ENCODE measurements at places on chromosomes 7 and 10.

DNA sequence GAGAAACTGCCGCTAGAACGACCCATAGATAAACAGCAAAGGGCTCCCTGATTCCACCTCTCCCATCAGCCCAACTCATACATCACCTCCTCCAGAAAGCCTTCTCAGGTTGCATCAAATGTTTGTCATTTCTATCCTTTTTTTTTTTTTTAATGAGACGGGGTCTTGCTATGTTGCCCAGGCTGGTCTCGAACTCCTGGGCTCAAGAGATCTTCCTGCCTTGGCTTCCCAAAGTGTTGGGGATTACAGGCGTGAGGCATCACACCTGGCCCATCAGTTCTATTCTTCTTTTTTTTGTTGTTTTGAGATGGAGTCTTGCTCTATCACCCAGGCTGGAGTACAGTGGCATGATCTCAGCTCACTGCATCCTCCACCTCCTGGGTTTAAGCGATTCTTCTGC, 7.0 kb downstream of the SPACDR start:
- DNase-seq: no peak

DNA sequence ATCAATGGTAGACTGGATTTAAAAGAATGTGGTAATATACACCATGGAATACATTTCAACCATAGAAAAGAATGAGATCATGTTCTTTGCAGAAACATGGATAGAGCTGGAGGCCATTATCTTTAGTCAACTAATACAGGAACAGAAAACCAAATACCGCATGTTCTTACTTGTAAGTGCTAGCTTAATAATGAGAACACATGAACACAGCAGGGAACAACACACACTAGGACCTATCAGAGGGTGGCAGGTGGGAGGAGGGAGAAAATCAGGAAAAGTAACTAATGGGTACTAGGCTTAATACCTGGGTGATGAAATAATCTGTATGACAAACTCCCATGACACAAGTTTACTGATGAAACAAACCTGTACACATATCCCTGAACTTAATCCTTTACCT, 1435.2 kb downstream of the REEP3 start:
- no peak for DNase-seq

GRCh38 chr7:156063241-156063810, 251.1 kb upstream of the SHH start:
- no peak for DNase-seq

DNA sequence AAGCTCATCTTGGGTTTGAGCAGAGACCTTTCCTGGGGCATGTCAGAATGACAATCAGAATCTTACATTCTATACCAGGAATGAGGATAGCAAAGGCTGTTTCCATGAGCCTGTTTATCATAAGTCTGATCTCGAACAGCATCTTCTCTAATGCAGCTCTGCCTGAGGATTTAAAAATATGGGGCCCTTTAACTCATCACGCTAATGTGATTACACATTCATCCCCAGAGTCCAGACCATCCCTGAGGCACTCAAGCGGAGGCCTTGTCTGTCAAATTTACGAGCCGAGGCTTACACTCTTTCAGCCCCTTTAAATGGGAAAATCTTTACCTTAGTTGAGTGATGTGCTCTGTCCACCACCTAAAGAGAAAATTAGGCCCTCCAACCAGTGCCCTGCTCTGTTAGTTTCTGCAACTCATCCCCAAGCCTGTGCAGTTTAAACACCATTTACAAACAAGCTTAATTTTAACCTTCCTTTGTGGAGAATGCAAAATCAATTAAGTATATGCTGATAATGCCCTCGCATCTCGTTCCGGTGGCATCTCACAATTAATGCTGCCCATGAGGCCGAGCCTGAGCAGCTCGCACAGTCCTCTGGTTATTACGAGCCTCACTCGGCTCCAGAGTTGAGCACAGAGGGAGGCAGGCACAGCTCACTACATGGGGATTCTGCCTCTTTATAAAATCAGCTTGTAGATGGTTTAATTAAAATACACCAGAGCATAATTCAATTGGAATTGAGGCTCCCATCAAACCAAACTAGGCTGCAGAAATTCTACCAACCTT, 16.0 kb downstream of the CHST15 start:
- no peak for DNase-seq

DNA sequence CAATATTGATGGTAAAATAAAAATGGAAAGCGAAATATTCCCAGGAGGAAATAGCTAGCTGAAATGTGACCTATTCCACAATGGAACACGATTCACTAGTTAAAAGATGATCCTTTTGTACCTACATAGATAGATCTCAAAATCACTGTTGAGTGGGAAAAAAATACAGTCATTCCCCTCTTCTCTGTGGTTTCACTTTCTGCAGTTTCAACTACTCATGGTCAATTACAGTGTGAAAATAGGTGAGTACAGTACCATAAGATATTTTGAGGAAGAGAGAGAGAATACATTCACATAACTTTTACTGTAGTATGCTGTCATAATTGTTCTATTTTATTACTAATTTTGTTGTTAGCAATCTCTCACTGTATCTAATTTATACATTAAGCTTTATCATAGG, 56.0 kb upstream of the COL13A1 start:
- no peak for DNase-seq

- DNase-seq: no peak
Observed at GRCh38 chr10:131685007-131685406, 215.8 kb upstream of the PPP2R2D start.

DNA sequence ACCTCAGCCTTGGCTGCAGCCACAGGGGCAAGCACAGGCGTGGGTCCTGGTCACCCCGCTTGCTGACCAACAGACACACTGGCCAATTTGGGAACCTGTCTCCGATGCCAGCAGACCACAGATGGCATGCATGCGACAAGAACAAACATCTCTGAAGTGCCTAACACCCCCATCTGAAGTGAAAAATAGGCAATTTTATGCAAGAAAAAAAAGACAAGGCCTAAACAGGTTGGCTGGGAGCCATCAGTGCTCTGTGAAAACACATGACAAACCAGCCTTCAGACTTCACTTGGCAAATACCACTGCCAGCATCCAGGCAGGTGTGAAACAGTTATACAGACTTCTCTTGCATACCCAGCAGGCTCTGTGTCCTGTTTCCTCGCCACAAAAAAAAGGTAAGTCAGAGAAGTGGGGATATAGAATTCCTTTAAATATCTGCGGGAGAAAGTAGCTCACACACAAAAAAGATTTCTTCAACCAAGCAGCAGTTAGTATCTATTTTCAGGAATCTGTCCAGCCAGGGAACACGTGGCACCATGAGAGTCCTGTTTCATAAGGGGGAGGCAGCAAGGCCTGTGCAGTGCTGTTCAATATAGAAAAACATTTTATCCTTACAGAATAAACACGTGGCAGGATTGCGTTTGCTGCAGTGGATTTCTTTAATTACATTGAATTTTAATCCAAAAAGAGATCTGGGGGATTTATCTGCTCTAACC, 293.4 kb upstream of the MKLN1 start:
- DNase-seq: no peak

GRCh38 chr10:124014416-124015154, 78.8 kb downstream of the CHST15 start:
- no peak for DNase-seq

- DNase-seq: no peak
Observed at GRCh38 chr10:83352588-83352987, 786.7 kb upstream of the GHITM start.

- no peak for DNase-seq
Observed at GRCh38 chr7:51276967-51277366, 39.6 kb downstream of the COBL start.

DNA sequence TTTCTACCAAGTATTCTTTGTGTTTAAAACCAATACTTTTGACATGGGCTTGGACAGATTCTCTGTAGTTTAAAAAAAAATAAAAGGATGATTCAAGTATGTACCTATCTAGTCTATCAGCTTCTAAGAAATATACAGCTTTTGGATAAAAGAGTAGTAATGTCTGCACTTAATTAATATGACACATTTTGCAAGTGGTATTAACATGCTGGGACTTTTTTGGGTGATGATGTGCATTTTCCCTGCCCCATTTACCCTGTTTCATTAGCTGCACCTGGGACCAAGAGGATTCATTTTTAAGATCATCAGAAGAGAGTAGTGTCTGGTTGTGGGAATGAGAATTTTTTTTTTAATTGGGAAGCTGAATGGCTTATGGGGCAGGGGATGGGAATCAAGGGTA, 236.2 kb upstream of the KLF14 start:
- no peak for DNase-seq

DNA sequence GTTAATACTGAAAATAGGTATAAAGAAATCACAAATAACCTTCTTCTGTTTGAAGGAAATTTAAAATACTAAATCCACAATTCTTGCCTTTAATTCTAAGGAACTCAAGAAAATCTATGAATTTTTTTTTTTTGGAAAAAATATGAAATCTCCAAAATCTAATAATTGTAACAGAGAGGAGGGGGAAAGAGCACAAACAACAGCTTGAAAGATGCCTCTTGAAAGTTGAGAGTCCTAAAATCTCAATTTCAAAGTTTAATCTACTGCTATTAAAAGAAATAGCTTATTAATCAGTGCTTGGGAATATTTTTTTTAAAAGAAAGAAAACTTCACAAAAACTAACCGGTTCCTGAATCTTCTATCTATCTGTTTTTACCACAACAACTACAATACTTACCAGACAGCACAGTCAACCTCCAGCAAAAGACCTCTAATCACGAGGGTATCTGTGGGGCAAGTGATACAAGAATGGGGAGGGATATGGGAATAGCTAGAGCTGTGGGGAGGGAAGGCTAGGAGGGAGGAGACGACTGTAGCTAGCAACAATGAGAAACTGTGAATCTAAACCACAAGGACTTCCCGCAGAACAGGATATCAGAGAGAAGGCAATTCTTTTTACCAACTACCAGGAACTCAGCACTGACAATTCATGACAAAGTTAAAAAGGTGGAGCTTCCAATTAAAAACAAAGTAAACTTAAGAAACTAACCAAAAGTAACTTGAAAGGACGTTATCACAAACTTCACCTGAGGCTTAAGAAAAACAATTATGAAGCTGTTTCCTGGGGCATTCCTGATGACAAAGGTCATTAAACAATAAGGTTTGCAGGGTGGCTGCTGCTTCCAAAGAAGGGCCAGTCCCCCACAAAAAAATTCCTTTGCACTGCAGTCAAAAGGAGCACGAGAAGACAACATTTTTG, at the start of gene USP54:
Gene USP54 (minus strand): TSS at position 462 of the 919 bp plus-strand sequence. CDS start 15,684 bp downstream, outside the sequence.
- DNase-seq: peak; percentile 44

GRCh38 chr7:36309301-36309700, 80.4 kb upstream of the ANLN start:
- no peak for DNase-seq

DNA sequence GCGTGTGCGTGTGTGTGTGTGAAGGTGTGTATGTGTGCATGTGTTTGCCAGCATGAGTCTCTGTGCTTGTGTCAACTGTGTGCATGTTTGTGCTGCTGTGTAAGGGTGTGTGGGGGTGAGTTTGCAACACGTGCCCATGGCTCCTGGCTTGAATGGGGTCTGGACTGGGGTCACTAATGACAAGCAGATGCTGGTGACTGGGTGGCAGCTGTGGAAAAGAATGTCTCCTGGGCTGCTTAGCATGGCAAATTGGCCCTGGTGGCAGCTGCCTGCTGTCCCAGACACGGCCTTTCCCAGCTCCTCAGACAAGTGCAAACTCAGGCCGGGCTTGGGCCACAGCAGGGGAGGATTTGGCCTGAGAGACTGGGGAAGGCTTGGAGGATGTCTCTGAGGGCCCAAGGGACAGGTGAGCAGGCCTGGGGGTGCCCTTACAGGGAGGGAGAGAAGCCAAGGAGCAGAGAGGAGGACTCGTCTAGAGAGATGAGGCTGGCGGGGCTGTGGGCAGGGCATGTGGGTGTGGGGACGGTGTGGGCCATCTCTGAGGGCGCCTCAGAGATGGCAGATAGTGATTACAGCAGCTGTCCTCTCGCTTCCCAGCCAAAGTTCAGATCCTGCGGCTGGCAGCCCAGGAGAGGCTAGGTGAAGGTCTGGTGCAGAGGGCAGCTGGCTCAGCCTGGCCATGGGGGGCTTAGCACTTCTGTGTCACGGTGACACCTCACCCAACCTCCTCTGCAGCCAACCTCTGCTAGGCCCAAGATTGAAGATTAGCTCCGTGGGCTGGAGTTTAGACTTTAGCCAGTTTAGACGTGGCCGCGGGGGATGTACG, 1.5 kb downstream of the AQP1 start:
- DNase-seq: no peak

DNA sequence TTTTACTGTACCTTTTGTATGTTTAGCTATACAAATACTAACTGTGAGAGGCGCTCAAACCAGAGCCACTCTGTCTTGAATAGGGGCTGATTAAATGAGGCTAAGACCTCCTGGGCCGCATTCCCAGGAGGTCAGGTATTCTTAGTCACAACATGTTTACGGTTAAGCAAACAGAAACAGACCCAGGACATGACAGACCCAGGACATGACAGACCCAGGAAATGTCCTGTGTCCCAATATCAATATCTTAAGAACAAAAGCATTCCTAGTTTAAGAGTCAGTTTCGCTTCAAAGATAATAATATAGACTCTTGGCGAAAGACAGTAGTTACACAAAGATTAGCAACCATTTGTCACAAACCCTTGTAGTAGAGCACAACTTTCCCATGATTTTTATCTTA, 304.5 kb downstream of the CCSER2 start:
- no peak for DNase-seq

- no peak for DNase-seq
Observed at GRCh38 chr10:89959433-89960110, 258.2 kb downstream of the KIF20B start.

DNA sequence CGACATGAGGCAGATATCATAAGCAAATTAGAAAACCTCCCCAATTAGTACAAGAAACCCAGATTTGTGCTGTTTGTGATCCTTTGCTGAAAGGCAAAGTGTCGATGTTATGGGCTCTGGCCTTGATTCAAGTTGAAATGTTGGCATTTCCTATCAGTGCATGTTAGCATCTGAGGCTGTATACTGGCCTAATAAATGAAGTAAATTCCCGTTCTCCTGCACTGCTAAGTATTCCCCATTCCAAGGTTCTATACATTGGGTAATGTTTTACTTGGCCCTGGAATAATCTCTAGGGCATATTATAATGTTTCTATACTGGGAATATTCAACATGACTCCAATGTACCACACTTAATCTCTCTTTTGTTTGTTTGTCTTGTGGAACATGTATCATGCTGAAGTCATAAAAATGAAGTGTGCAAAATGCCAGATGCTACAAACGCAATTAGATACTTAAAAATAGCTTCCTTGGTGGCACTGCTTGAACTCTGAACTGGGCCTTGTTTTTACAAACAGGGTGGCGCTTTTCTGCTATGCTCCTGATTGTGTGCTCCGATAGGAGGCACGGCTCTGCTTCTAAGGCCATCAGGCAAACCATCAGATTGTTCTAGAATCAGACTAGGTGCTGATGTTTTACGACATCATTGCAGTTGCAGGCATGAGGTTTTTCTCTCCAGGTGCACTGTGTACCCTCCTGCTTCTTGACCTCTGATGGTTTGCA, 156.7 kb upstream of the TCF7L2 start:
- no peak for DNase-seq

Data from breast epithelium (tissue), 4 donors.